ENCODE measurements at places on chromosomes 12 and 14.
A peak's percentile ranks its signal among the peaks of the same experiment; 100 is the strongest.

- ATAC-seq: no peak
- no peak overlapping the region for H3K27ac ChIP-seq
- H3K27me3 ChIP-seq: no peaks in the 10 kb centered on the region
Measured at GRCh38 chr12:79121486-79121885, 256.9 kb downstream of the SYT1 start.

- H3K27ac ChIP-seq: peak overlapping the region; percentile 82
- H3K27me3 ChIP-seq: no peaks in the 10 kb centered on the region
- peak; percentile 77 for ATAC-seq
Measured at GRCh38 chr14:22390824-22391461, 198.1 kb downstream of the DAD1 start.

DNA sequence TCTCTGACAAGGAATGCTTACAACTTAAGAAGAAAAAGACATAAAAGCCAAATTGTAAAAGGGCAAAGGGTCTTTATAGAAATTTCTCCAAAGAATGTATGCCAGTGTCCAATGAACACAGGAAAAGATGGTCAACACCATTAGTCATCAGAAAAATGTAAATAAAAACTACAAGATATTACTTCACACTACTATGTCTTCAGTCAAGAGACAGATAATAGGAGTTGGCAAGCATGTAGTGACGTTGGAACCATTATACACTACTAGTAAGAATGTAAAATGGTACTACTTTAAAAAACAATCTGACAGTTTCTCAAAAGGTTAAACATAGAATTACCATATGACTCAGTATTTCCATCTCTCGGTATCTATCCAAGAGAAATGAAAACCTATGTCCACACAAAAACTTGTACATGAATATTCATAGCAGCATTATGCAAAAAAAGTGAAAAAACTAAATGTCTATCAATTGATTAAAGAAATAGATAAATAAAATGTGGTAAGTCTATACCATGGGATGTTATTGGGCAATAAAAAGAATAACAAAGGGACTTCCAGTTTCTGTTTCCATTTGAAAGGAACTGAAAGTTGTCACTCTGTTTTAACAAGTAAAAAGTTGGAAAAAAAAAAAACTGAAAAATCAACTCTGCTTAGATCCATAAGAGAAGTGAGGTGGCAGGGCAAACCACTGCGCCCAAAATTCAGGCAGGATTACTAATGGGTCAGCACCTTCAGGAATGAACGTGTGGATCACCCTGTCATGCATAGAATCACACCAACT, 69.8 kb downstream of the ALG10B start:
- no peaks in the 10 kb centered on the region for H3K27me3 ChIP-seq
- H3K4me1 ChIP-seq: no peaks in the 10 kb centered on the region
- H3K4me3 ChIP-seq: no peak overlapping the region
- H3K27ac ChIP-seq: no peak overlapping the region
- no peak for ATAC-seq

GRCh38 chr12:65263777-65264176, 14.7 kb upstream of the MSRB3 start:
- H3K36me3 ChIP-seq: no peaks in the 10 kb centered on the region
- H3K4me1 ChIP-seq: no peaks in the 10 kb centered on the region
- H3K27me3 ChIP-seq: peaks cover 18% of the 10 kb centered on the region

DNA sequence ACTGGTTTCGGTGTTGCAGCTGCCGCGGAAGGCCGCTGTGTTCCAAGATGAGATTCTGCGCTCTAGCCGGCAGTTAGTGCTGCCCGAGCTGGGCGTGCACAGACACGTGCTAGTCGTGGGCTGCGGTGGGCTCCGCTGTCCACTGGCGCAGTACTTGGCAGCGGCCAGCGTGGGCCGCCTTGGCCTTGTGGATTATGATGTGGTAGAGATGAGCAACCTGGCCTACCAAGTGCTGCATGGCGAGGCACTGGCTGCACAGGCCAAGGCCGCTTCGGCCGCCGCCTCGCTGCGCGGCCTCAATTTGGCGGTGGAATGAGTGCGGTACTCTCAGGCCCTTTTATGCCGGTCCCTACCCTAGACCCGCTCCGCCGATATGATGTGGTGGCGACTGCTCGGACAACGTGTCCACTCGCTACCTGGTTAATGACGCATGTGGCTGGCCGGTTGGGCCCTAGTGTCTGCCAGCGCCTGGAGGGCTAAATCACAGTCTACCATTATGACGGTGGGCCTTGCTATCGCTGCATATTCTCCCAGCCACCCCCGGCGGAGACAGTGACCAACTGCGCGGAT, 102.2 kb downstream of the SNAPC1 start:
- no peak for ATAC-seq
- H3K27me3 ChIP-seq: no peaks in the 10 kb centered on the region
- H3K27ac ChIP-seq: no peak overlapping the region
- peaks cover 24% of the 10 kb centered on the region for H3K4me1 ChIP-seq

DNA sequence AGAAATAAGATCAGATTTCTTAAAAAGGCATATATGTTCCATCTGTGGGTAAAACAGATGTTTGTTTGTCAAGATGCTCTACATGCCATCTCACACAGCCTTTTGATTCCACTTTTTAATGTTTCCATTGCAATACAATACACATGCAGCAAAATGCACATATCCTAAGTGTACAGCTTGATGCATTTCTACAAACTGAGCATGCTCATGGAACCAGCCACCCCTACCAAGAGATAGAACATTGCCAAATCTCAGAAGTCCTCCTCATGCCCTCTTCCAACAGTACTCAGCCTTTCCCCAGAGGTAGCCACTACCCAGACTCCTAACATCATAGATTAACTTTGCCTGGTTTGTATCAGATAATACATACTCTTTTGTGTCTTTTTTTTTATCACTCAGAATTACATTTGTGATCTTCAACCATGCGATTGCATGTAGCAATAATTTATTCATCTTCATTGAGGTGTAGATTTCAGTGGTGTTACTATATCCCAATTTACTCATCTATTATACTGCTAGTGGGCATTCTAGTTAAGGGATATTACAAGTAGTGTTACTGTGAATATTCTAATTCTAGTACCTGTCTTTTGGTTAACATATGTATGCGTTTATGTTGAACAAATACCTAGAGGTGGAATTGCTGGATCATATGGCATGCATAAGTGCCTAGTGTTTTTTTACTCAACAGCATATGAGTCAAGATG, 3.3 kb downstream of the GPR65 start:
- H3K4me1 ChIP-seq: peaks cover 64% of the 10 kb centered on the region
- H3K27ac ChIP-seq: peak overlapping the region; percentile 80
- H3K27me3 ChIP-seq: no peaks in the 10 kb centered on the region
- peak overlapping the region; percentile 54 for H3K4me3 ChIP-seq
- ATAC-seq: no peak
- H3K36me3 ChIP-seq: peaks cover 30% of the 10 kb centered on the region

DNA sequence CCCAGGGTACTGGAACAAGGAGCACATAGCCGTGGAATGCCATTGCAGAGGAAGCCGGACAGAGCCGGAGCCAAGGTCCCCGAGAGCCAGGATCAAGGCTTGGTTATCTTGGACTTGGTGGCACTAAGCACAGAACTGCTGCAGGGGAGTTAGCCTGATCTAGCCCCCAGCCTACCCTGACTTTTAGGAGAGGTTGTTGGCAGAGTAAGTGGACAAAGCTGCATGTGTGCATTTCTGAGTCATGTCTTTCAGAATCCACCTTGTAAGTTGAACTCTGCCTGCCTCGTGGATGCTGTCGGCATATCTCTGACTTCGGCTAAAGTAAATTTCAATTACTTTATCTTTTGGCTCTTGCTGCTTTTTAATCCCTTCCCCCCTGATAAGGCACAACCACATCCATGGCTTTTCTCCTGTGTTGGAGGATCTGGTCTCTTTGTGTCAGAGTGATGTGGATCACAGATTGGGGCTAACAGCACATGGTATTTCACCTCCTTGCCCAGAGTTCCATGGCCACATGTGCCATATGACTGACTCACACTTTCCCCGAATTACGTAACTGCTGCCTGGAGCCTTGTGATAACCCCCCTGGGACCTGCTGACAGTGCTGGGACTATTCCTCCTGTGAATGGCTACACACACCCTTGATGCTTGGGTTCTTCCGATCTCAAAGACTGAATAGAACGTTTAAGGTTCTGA, 240.3 kb downstream of the EMP1 start:
- no peaks in the 10 kb centered on the region for H3K27me3 ChIP-seq
- H3K36me3 ChIP-seq: no peaks in the 10 kb centered on the region
- H3K4me1 ChIP-seq: no peaks in the 10 kb centered on the region
- H3K4me3 ChIP-seq: no peak overlapping the region
- no peak overlapping the region for H3K27ac ChIP-seq

DNA sequence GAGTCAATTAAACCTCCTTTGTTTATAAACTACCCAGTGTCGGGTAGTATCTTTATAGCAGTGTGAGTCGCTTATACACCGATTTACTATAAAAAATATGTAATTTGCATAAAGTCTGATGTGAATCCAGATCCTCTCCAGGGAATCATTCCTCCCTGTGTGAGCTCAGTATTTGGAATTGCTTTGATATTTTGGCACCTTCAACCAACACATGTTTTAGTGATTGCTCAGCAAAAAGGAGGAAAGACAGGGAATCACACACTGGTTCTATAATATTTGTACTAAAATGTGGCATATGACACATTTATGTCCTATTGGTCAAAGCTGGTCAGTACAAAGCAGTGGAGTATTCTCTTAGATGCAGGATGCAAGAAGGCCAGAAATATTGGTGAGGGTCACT, 703.9 kb upstream of the ATXN7L3B start:
- no peak overlapping the region for H3K27ac ChIP-seq
- H3K36me3 ChIP-seq: no peaks in the 10 kb centered on the region
- no peak overlapping the region for H3K4me3 ChIP-seq

DNA sequence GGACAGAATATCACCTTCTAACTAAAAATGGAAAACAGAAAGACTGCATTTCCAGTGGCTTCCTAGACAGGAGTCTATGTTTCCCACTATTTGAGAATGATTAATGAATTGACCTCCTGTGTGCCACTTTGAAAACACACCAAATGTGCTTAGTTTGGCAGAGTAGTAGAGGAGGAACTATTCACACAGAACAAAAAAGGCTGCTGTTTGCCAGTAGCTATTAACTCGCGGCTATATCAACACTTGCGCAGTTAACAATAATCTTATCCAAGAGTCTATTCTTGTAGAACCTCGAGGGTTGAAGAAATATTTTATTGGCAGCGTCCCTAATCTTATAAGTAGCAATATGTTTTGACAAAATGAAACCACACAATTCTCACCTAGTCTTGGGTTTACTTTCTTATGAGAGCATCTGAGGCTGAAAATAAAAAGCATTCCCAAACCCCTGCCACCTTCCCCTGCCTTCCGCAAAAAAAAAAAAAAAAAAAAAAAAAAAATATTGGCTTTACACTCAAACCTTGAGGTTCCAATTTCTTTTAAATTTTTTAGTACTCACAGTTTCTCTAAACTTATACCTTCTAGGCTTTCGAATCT, 127.3 kb upstream of the FLRT2 start:
- H3K36me3 ChIP-seq: no peaks in the 10 kb centered on the region
- ATAC-seq: no peak

DNA sequence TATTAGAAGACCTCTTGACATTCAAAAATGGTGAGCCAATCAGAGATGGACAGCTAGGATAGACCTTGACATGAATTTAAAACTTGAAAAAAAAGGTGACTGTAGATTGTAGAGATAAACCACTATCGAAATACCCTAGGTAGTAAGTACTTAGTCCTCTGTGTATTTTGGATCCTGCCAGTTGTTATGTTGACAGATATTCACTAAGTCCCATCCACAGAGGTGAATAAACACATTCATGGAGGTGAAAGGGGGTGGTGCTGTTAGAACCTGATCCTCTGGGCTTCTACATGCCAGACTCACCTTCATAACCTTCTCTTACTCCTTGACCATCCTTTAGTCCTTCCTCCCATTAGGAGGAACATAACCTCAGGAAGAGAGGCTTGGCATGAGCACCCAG, 72.3 kb downstream of the OTX2 start:
- no peaks in the 10 kb centered on the region for H3K4me1 ChIP-seq
- no peak overlapping the region for H3K4me3 ChIP-seq
- H3K36me3 ChIP-seq: no peaks in the 10 kb centered on the region
- H3K27ac ChIP-seq: no peak overlapping the region
- H3K27me3 ChIP-seq: no peaks in the 10 kb centered on the region
- no peak for ATAC-seq

Data from stimulated activated memory B cell treated with anti-CD40 and anti-IgM and Interleukin-4, amounts not matched to agents 10 μg/mL and 1 μg/mL and 100 μg/mL, for 72 hours (primary cell).